LHCN-M2 (cell line): ENCODE measurements at places on chromosomes 5 and 9.

DNA sequence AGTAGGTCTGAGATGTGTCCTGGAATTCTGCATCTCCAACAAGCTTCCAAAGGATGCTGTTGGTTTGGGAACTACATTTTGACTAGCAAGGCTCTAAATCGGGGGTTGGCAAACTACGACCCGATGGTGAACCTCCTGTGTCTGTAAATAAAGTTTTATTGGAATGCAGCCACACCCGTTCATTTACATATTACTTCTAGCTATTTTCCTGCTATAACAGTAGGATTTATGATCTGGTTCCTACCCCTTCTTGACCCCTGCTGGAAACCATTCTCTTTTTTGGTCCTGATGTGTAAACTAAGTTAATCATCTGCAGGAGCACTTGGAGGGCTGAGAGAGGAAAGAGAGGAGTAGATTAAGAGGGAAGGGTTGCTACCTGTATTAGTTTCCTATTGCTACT, 454.5 kb downstream of the RASEF start:
- no peak for DNase-seq

DNA sequence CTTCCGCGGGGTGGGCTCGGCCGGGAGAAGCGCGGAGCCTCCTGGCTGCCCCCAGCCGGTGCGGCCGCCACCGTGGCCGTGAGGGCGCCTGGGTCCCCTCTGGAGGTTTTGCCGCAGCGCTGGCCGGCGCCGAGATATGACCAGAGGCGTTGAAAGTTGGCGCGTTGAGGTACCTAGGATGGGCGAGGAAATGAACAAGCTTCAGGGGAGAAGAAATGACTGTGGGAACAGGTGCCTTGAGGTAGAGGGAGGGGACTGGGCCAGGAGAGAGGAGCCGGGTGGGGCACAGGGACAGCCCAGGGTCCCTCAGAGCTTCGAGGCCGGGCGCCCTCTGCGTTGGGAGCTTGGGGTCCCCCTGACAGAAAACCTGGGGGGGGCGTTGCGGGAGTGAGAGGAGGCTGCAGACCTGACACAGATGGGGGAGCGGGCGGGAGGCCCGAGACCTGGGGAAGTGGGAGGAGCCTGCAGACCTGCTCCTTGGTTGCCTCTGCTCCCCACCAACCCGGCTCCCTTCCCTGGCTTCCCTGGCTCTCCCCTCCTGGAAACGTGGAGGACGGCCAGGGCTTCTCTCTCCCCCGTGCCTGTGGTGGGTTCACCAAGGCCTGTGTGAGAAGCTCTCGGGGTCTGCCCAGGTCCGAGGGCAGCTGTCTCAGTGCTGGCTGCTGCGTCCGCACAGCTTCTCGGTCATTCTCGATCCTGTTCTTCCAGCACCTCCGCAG, 14.2 kb downstream of the RABL6 start:
- no peak for DNase-seq

DNA sequence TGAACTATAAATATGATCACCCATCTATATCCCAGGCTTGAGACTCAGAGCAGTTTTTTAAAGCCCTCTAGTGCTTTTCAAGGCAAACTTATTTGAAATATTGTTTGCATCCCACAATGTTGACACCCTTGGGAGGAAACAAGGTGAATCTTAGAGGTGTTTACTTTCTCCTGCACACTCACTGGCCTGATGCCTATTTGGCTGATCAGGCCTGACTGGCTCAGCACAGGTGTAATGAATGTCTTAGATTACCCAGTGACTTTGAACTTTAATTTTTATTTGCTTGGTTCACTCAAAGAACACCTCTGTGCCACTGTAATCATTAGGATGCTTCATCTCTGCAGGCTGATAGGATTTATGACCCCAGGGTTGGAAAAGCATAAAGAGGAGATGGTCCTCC, 158.3 kb downstream of the KCTD16 start:
- no peak for DNase-seq

- DNase-seq: no peak
These were observed 6.1 kb upstream of the KIF12 start for GRCh38 chr9:114105236-114105635.

GRCh38 chr5:51997949-51998348, 614.7 kb downstream of the ISL1 start:
- no peak for DNase-seq

DNA sequence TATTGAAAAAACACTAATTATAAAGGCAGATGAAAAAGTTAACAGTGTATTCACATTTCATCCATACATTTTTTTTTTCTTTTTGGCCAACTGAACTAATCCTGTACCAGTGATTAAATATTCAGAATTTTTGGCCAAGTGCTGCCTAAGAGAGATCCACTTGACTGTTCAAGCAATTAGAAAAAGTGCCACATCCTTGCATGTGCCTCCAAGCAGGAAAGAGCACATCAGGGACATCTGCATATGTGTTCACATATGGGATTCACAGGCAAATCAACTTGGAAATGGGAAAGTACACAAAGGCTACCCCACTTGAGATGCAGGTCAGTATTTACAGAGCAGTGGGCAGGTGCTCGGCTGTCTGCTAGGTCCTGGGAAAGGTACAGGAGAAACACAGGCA, 163.3 kb upstream of the LHFPL2 start:
- DNase-seq: no peak

DNA sequence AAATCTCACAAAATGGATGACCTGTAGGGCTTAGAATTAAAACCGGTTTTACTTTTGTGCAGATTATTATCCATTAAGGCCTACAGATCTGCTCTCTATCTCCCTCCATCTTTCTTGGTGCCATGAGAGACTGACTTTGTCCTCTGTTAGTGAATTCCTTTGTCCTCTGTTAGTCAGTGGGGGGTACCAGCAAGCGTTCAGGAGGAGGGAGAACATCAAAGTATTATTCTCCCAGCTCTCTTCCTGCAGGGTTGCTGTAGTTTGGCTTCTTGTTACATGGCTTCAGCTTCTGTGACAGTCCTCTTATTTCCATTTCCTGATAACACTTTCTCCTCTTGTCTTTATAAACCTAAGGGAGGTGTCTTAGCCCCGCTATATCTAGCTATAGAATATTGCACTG, 850.5 kb upstream of the SEMA6A start:
- DNase-seq: no peak

DNA sequence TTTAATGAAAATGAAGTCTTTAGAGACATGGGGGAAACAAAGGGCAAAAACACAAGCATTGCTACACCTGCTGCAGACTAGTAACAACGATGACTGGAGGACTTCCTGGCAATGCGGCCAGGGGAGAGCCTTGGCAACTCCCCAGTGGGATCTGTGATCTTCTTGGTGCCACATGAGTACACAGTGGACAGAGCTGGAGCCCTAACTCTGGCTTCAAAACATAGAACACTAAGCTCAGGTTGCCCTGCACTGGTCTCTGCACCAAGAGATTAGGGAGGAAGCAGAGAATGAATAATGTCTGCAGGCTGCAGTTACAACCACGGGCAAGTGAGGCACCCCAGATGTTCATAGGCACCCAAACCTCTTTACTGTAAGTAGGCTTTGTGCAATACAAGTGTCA, 91.1 kb downstream of the MRPS27 start:
- DNase-seq: no peak

GRCh38 chr5:57592236-57592635, 109.6 kb upstream of the ACTBL2 start:
- no peak for DNase-seq

- peak; percentile 29 for DNase-seq
These were observed 137.2 kb downstream of the MTX3 start for GRCh38 chr5:79853676-79854418.

DNA sequence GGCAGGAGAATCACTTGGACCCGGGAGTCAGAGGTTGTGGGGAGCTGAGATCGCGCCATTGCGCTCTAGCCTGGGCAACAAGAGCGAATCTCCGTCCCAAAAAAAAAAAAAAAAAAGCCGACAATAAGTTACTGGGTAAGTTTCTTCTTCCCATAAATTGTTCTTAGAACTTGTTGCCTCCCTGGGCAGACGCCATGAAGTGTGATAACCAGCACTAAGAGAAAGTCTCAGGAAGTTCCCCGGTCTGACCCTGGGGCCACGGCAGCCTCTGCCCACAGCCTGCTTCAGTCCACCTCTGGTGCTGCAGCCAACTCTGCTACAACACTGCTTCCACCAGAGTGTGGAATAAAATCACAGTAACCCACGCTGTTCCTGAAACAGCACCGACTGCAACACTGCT, 19.1 kb downstream of the LPCAT1 start:
- no peak for DNase-seq

DNA sequence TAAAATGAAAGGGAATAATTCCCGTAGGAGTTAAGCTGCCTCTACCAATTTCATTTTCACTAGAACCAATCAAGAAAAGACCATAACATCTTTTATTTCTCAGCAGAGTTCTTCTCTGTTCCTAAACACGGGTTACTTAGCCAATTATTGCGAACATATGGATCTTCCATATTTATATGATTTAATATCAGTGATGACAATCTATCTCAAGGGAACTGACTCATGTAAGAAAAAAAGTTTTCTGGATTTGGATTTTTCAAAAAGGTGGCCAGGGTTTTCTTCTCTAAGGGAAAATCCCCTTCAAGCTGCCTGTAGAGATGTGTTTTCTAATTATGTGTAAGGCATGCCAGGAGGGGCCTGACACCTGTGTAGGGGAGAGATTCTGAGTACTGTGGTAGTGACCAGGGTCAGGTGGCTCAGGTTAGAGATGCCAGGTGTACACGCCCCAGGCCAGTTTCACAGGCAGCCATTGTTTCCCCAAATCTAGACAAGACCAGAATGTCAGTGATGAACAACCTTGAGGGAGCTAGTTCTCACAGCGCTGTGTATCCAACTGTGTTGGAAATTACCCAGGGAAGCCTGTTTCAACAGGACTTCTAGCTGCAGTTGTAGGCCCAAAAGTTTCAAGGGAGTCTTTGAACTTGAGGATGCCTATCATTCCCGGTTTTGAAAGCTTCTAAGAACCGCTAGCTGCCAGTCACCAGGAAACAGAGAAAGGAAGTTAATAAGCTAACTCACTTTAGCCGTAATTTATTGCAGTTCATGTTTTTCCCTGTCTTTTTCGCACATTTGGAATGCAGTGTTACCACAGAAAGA, 572.5 kb upstream of the RGMB start:
- DNase-seq: no peak

- DNase-seq: no peak
These were observed 46.0 kb upstream of the TMEM215 start for GRCh38 chr9:32737378-32737777.

GRCh38 chr9:6922680-6923079, 164.9 kb downstream of the KDM4C start:
- no peak for DNase-seq

DNA sequence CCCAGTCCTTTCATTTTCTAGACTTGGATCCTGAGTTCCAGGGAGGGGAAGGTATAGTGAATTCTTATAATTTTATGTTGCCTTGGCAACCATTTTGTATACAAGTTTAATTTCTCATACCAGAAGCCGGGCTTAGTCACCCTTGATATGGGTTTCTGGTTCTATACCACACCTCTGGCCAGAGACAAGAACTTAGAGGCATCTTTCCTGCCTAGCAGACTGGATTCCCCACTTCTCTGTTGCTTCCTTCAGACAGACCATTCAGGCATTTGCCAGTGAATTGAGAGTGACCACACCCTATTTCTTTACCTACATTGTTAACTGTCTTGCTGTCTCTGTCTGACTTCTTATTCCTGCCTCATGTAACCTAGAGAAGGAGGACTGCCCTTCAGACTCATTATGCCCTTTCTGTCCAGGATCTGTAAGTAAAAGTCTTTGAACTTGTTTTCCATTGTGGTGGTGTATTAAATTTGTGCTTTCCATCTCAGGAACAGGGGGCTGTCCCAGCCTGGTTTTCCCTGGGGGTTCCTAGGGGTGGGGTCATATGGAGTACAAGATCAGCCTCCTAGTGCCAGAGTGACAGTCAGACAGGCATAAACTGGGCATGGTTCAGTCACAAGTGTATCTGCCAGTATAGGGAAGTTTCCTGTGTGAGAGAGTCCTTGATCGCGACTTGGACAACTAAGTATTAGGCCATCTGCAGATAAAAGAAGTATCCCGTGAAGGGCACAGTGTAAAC, 27.4 kb downstream of the TNFSF8 start:
- no peak for DNase-seq

- no peak for DNase-seq
These were observed 14.2 kb downstream of the PTPN3 start for GRCh38 chr9:109483744-109484429.

DNA sequence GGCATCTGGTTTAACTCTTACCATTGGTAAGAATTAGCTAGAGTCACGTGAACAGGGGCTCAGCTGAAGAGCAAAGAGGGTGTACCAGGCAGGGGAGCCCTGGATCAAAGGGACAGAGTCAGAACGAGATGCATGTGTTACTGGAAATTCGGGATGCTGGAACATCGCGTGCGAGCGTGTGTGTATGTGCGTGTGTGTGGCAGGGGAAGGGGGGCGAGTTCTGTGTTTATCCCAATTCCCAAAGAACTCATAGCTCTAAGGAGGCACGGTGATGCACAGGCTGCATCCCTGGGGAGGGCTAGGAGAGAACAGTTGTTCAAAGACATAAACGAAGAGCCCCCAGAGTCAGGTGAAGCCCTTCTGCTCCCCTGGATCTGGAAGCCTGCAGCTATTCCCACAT, 353.3 kb downstream of the GADD45G start:
- DNase-seq: no peak

GRCh38 chr5:133520062-133520461, 92.3 kb downstream of the FSTL4 start:
- no peak for DNase-seq

- peak; percentile 10 for DNase-seq
These were observed 53.6 kb downstream of the ASS1 start for GRCh38 chr9:130498298-130498917.

DNA sequence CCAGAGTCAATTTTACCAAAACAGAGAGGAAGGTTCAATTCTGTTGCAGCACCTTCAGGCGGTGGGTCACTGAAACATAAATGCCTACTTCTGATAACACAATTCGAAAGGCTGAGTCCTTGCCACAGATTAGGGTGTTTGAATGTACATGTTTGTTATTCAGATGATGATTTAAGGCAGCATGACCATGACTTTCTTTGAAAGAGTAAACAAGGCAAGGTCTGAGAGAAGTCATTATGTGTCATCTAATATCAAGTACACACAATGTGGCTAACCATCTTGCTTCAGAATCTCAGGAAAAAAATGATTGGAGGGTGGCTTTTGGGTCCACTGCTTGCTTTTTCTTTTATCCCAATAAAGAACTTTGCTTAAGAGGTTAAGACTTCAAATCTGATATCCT, 457.5 kb downstream of the TAF11L14 start:
- DNase-seq: no peak
